Activated CD4-positive, CD25-positive, alpha-beta regulatory T cell treated with anti-CD3 and anti-CD28 coated beads, Interleukin-2, amount 50 U/mL, for 16 hours (primary cell): ENCODE measurements at places on chromosomes 16 and 17.

- no peak for DNase-seq
Measured at GRCh38 chr17:59851439-59852375, 41.0 kb downstream of the TUBD1 start.

DNA sequence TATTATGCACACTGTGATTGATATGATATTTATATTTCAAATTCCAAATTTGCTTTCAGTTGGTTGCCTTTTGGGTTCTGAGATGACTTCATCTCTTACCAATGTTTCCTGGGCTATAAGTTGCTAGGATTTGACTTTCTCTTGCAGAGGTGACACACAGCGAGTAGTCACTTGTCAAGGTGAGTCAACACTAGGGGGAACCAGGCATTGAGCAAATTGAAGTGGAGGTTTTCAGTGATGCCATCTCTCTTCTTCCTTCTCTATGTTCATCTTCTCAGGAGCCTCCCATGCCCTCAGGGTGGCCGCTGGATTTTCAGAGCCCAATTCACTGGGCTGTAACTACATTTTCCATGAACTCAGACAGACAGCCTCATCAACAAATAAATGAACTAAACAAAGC lies 6.0 kb upstream of the CPD start:
- no peak for DNase-seq

DNA sequence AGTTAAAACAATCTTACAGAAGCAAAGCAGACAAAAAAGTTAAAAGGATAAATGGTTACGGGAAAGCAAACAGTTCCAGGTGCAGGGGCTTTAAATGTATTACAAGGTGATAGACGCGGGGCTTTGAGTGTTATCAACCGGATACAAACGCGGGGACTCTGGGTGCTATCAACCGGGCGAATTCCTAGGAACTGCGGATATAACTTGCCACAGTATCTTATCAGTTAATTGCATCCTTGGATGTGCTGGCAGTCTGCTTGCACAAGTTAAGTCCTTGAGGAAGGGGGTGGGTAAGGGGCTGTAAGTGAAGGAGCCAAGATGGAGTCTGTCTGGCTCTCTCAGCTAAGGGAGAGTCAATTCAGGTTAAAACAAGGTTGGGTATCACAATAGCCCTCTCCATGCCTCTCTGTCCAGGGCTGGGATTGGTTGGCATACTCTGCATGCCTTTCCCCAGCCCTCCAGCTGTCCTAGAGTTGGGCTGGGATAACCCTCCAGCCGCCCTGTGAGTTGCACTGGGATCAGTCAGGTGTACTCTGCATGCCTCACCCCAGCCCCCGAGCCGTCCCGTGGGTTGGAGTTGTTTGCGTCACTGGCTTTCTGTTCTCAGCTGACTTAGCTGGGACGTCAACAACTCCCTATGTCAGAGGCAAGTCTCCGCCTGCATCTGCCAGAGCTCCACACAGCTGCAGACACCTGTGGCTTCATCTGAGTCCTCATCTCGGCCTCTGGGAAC lies 40.9 kb downstream of the TMEM235 start:
- DNase-seq, result no peak

- no peak for DNase-seq
Measured at GRCh38 chr17:64110379-64111152, 19.4 kb downstream of the ERN1 start.

GRCh38 chr16:47461598-47462266 lies 601 bp downstream of the PHKB start:
- DNase-seq, result no peak

DNA sequence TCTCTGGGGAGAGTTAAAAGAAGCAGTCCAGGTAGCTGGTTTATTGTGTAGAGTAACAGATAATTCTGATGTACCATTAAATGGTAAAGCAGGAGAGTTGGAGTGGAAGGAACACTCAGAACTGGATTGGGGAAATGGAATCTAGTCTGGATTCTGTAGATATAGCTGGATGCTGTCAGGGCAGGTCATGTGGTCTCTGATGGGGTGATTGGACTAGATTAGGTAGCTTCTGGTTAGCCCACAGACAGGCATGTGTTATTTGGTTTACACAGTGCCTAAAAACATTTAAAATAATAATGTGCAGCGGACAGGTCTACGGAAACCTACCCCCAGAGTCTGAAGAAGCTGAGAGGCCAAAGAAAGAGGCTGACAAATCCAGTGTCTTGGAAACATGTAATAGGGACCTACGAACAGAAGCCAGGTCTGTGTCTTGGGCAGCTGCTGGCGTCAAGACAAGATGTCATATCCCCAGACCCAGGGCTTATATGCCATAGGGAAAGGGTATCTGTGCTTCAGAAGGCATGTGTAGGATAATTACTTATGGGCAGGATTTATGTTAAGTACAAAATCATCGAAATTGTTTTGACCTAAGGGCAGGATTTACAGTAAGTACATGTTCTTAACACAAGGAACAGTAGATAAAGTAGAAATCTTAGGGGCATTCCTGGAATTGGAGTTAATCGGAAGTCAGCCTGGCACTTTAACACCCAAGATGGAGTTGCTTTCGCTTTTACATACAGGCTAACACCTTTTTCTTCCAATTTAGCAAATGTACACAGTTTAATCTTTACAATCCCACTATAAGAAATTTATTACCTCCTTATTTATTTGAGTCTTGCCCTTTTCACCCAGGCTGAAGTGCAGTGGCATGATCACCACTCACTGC lies 12.4 kb downstream of the LUC7L3 start:
- DNase-seq, result no peak

DNA sequence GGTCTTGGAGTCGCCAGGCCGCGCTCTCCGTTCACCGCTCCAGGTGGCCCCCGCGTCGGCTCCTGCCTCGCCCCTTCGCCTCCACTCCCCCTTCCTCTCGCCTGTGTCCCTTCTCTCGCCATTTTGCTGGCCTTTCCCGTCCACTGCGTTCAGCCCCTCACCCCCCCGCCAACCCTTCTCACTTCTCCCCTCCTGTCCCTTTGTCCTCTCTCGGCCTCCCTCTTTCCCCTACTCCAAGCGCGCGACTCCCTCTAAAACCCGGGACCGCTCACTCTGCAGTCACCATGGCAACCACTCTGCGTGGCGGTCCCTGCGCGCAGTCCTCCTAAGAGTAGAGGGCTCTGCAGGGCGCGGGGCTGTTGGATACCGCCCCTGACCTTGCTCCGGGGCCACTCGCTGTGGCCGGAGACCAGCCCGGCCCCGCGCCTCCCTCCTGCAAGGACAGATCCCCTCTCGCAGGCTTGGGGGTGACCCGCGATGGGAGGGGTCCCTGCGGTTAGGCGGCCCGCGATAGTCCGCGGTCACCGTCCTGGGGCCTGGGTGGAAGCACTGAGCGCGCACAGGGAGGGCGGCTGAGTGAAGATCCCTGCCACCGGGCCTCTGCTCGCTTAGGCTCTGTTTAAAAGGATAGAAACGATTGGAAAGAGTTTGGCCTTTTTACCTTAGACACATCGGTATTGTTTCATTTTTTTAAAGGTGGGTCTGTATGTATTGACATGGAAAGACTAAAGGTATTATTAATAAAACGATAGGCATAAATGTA lies 454 bp downstream of the CCDC40 start:
- DNase-seq, result no peak

DNA sequence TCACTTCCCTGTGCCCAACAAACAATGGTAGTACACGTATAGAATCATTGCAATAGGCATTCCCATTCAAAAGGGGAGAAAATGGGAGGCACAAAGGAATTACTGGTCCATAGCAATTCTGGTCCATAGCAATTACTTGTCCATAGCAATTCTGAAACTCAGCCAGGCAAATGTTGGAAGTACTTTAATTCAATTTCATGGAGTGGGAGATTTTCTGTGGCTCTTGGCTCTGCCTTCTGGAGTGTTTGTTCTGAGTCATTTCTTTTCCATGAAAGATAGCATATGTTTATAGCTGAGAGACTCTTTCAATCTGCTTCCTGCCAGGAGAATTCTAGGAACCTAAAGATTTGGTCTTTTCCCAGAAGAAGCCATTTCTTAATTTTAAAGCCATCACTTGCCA lies 182.8 kb upstream of the ELAC2 start:
- DNase-seq, result no peak

DNA sequence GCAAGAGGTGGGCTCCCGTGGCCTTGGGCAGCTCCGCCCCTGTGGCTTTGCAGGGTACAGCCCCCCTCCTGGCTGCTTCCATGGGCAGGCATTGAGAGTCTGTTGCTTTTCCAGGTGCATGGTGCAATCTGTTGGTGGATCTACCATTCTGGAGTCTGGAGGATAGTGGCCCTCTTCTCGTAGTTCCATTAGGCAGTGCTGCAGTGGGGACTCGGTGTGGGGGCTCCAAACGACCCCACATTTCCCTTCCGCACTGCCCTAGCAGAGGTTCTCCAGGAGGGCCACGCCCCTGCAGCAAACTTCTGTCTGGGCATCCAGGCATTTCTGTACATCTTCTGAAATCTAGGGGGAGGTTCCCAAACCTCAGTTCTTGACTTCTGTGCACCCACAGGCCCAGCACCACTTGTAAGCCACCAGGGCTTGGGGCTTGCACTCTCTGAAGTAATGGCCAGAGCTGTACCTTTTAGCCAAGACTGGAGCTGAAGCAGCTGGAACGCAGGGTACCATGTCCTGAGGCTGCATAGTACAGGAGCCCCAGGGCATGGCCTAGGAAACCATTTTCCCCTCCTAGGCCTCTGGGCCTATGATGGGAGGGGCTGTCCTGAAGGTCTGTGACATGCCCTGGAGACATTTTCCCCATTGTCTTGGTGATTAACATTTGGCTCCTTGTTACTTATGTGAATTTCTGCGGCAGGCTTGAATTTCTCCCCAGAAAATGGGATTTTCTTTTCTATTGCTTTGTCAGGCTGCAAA lies 6.0 kb downstream of the PRKAR1A start:
- no peak for DNase-seq

- DNase-seq, result no peak
Measured at GRCh38 chr16:27745348-27745747, 195.4 kb downstream of the KATNIP start.

GRCh38 chr17:3596804-3597464 lies 12.3 kb downstream of the TRPV1 start:
- no peak for DNase-seq

DNA sequence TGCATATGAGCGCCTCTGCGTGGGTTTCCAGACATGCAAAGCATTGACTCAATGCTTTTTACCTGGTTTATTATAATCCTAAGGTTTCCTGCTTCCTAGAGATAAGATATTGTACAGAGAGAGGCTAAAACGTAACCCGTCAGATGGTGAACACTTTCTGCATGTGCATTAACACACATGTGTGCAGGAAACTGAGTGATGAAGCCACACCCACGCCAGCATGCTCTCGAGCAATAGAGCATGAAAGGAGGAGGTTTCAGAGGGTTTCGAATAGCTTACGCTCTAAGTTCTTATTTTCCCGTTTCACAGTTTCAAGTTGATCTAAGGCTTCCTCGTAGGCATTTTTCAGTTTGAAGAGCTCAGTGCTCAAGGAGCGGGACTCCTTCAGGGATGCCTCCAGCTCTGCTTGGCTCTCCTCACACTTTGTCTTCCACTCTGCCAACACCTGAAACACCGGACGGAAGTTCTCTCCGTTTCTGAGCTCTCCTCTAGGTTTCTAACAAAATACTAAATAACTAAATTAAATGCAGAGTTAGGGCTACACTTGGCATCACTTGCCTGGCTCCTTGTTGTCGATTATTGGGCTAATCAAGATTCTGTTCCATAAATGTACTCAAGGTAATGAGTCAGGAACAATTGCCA lies 23.2 kb downstream of the MYH3 start:
- no peak for DNase-seq

DNA sequence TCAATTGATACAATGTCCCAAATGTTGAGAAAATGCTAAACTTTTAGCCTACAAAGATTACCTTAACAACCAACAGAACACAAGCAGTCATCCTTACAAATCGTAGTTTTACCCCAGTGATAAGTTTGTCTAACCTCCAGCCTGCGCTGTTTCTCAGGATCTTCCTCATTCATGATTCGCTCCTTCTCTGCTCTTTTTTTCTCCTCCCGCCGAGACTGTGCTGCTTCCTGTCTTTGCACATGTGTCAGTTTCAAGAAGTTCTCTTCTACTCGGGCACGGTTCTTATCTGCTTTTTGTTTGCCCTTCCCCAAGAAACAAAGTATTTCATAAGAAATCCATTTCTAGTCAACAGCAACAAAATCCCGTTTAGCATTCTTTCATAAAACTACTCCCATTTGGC lies 10.2 kb upstream of the STRADA start:
- no peak for DNase-seq

DNA sequence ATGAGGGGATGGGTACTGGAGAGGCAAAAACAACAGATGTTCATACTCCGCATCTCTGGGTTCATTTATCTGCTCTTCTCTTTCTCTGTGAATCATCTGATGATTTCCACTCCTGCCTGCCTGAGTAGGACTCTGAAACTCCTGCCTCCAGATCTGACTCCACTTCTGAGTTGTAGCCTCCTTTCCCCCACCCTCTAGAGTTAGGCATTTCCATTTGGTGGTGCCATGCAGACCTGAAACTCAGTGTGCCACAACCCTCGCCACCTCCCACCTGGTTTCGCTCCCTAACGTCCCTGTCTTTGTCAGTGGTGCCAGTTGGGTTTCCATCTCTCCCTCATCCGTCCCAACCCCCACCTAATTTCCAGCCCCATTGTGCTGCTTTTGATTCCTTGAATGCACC lies 126.2 kb downstream of the PRKCB start:
- DNase-seq, result no peak

GRCh38 chr16:10763456-10763855 lies 19.8 kb downstream of the NUBP1 start:
- DNase-seq, result no peak

DNA sequence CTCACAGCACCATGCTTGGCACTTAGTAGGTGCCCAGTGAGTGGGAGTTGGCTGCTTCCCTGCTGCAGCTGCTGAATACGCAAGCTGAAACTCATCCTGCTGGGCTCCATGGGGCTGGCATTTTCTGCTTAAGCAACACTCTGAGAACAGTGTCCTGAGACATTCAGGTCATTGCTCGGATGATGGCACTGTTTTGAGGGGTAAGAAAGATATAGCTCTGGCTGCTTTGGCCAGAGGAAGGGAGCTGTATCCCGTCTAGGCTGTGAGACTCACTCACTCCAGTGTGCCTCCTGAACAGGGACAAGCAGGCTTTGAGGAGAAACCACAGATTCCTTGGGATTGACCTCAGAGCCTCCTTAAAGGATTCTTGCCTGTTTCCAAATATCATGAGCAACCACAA lies 120.5 kb downstream of the CLEC16A start:
- no peak for DNase-seq

GRCh38 chr17:61419496-61420046 lies 19.9 kb downstream of the TBX2 start:
- DNase-seq, result no peak

DNA sequence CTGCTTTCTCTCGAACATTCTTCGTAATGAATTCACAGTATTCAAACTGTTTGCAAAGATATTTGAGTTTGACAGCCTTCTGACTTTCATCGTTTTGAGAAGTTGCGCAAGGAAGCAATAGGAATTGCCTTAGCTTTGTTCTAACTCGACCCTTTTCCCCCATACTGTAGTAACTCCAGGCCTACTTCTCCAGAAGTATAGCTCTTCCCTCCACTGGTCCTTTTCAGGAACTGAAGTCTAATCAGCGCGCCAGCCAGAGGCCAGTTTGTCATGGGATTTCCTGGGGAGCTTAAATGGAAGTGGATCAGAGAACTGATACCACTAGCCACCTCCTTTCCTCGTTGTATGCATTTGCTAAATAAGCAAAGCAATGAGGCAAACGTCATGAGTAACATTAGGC lies 27.9 kb downstream of the CDR2 start:
- no peak for DNase-seq
